ENCODE measurements at places on chromosomes 13 and 19.
A peak's percentile ranks its signal among the peaks of the same experiment; 100 is the strongest.

- DNase-seq, result no peak
Observed at GRCh38 chr19:5889288-5889971, 14.2 kb downstream of the NDUFA11 start.

DNA sequence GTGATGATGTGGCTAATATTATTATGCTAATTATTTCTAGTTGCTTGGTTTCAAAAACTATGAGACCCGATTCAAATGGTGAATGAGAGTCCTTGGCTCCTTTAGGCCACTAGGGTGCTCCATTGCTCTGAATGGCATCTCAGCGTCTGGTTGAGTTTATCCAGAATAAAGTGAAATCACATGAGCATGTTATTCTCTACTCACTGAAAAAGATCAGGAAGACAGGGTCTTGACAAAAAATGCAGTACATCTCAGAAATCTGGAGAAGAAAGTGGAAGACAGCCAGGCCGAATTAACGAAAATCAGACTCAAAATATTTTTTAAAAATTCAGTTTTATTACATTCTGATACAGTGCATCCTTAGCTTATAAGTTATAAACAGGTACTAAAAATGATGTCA lies 516.2 kb downstream of the MYO16 start:
- DNase-seq, result no peak

GRCh38 chr19:13974073-13974472 lies 21.8 kb downstream of the DCAF15 start:
- DNase-seq, result peak; percentile 67

DNA sequence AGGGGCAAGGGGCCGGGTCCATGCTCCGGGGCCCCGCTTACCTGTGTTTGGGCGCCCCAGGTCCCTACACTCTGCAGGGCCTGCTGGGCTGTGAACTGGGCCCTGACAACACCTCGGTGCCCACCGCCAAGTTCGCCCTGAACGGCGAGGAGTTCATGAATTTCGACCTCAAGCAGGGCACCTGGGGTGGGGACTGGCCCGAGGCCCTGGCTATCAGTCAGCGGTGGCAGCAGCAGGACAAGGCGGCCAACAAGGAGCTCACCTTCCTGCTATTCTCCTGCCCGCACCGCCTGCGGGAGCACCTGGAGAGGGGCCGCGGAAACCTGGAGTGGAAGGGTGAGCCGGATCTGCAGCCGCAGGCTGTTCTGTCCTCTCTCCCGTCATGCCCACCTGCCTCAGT lies 1.7 kb downstream of the FCGRT start:
- no peak for DNase-seq

DNA sequence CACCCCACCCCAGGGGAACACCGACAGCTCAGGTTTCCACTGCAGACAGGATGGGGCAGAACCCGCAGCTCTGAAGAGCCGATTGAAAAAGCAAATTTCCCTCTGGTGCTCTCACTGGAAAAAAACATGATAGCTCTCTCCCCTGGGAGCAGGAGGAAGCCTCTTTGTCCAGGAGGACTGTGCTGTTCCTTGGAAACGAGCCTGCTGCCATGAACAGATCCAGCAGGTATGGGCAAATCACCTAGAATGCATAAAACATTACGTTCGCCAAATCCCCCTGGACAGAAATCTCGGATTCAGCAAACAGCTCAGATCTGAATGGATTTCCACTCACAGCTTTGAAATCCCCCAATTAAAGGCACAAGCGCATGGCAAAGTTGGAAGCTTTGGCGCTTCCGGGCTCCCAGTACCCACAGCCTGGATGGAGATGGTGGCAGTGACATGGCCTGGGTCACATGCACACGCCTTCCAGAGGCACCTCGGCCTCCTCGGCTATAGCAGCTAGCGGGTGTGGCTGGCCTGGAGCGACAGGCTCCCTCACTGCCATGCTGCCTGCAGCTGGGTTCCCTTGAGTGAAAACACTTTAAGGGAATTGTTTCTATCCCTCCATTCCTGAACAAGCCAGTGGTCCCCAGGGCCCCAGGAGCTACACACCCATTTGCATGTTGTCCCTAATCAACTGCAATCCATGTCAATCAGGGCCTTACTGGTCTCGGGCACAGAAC lies 59.1 kb downstream of the CEBPG start:
- DNase-seq, result no peak

DNA sequence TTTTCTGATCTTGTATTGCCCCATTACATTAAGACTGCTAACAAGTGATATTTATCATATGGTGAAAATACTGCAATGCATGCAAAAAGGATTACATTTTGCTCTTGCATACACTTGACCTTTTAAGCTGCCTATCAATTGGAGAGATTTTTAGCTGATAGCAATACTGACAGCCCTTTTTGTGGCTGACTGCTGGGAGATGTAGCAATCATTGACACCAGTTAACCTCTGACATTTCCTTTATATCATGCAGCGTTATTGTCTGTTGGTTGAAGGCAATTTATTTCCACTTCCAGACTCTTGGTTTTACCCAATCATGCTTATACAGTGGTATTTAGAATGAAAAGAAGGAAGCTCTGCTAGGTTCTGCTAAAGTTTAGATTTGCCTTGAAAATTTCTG lies 364.0 kb downstream of the LMO7 start:
- DNase-seq, result no peak

- DNase-seq, result peak; percentile 84
Observed at GRCh38 chr13:21476893-21477472, 17.9 kb upstream of the ZDHHC20 start.

DNA sequence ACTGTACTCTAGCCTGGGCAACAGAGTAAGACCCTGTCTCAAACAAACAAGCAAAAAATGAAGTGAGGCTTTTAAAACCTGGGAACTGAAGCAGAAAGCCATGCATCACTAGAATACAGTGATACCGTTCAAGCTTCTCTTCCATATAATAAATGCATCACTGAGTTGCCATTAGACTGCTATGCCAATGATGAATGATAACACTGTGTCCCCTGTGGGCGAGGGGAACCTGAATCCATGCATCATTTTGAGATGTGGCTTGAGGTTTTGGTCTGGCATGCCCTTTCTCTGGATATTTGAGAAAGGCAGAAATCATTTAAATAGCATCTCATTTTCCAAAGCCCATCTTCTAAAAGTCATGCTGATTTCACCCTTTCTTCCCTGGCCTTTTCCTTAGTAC lies 1.5 kb upstream of the FAM124A start:
- DNase-seq, result no peak

DNA sequence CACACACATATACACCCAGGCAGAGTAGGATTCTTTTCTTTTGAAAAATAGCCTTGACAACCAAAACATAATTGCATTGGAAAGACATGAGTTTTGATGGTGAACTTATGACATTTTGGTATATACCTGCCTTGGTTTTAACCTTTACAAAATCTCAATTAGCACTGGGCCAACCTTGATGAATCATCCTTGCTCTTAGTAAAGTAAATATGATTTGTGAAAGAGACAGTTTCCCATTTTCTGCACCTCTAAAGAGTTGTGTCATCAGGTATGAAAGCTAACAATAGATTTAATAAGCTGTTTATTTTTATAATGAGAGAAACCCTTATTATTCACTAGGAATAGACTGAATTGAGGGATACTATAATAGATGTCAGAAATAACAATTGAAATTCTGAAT lies 15.7 kb upstream of the ENOX1 start:
- DNase-seq, result no peak

DNA sequence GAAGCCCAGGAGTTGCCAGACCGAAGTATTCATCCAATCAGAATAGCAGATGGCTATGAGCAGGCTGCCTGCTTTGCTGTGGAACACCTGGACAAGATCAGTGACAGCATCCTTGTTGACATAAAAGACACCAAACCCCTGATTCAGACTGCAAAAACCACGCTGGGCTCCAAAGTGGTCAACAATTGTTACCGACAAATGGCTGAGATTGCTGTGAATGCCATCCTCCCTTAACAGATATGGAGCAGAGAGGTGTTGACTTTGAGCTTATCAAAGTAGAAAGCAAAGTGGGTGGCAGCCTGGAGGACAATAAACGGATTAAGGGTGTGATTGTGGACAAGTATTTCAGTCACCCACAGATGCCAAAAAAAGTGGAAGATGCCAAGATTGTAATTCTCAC lies 250.3 kb upstream of the OBI1 start:
- DNase-seq, result no peak
